ENCODE measurements at places on chromosomes 4 and X.

- DNase-seq: no peak
Measured at GRCh38 chr4:104976262-104976661, 170.4 kb upstream of the TET2 start.

GRCh38 chrX:95383778-95384177 is 1300.9 kb upstream of the DIAPH2 start:
- DNase-seq: no peak

DNA sequence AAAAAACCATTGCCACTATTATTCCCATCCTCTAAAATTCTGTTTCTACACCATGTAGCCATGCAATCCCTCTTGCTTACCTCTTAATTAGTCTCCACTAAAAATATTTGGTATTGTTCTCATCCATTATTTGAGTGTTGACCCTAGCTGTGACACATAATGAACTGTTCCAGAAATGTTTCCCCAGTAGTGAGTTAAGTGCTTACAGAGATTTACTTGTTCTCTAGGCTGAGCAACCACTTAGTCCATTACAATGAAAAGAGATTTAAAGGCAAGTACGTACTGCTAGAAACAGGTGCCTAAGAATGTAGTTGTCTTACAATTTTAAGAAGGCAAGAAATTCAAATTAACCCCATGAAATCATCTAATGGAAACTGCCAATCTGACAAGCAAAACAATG is 112.7 kb upstream of the PTPN13 start:
- no peak for DNase-seq

- DNase-seq: no peak
Measured at GRCh38 chr4:170035231-170035630, 9.0 kb upstream of the MFAP3L start.

DNA sequence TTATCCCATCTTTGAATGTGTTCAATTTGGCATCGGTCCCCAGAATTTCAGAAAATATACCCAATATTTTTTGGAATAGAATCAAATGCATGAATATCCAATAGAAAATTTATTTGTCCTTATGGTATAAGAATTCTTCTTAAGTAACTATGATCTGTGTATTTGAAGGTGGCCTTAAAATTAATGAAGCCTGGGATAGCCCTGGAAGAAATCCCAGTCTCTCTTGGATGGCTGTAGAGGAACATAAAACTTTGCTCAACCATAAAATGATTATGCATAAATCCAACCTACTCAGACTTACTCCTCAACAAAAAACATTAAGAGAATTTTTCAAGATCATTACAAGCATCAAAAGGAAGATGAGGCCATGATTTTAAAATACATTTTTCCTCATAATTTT is 269.4 kb upstream of the SMIM31 start:
- DNase-seq: no peak

DNA sequence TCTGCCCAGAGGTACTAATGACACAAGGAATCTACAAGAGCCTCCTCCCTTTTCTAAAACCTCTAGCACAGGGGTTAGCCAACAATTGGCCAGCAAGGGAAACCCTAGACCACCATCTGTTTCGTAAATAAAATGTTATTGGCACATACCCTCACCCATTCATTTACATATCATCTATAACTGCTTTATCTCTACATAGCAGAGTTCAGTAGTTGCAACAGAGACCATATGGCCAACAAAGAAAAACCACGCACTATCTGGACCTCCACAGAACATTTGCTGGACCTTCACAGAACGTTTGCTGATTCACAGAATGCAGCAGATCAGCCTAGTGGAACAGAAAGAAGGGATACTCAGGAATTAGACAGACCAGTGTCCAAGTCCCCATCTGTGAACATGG is 9.4 kb downstream of the SLC2A9 start:
- DNase-seq: no peak

DNA sequence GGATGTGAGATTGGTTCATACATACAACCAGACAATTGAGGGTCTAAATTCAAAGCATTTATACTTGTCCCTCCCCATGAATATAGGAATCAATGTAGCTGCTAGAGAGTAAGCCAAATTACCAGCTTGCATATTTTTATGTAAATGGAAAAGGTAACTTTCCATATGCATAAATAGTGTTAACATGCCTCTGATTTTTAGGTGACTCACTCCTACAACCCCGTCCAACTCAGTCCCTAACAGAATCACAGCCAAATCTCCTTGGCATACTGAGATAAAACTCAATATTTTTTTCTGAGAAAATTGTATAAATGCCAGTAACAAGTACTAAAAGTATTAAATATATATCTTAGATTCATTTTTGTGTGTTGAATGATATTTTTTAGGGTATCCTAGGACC is 67.2 kb downstream of the INPP4B start:
- peak; percentile 4 for DNase-seq

GRCh38 chr4:44558031-44558605 is 93.3 kb downstream of the YIPF7 start:
- DNase-seq: no peak

GRCh38 chr4:112515198-112516065 is 548 bp downstream of the NEUROG2 start:
- no peak for DNase-seq

DNA sequence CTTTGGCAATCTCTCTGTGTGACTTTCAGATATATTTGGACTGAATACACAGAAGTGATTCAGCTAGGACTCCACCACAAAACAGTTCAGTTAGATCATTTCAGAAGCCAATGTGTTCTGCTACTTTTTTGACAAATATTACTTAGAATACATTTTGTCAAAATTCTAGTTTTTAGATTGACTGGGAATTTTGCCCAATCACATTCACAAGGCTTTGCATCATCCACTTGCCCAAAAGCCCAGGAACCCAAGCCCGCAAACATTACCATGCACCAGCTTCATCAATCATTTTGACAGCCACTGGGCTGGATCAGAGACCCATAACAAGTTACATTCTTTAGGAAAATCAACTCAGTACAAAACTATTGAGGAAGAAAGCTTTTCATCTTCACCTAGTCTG is 256.6 kb upstream of the NDST3 start:
- DNase-seq: peak; percentile 67

GRCh38 chrX:119686087-119686691 is 6.8 kb downstream of the SEPTIN6 start:
- peak; percentile 51 for DNase-seq

- DNase-seq: no peak
Measured at GRCh38 chr4:2643555-2643954, 107.1 kb downstream of the FAM193A start.

GRCh38 chrX:30949554-30949953 is 60.5 kb upstream of the TAB3 start:
- no peak for DNase-seq
